ENCODE measurements at places on chromosomes 16 and 17. TPM values are rescaled to one million over a fixed set of nuclear protein-coding genes. Genes with fewer than 3 reads are reported as not detected.
A peak's percentile ranks its signal among the peaks of the same experiment; 100 is the strongest.

DNA sequence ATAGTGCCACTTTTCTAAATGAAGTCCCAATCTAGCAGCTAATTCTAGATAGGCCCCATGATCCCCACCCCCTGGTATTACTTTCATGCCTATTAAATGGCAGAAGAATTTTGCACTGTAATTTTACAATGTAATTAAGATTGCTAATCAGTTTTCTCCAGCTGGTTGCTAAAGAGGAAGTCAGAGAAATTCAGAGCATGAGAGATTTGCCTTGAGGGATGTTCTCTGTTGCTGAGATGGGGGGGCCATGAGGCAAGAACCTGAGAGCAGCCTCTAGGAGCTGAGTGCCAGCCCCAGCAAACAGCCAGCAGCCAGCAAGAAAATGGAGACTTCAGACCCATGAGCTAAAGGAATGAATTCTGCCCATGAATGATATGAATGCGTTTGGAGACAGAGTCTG, 38.9 kb downstream of the SHCBP1 start:
- no peak for DNase-seq

- no peak for DNase-seq
Measured at GRCh38 chr17:34356194-34356593, at the start of gene CCL13. Gene CCL13, plus strand, starts transcription at chr17:34356480. Its CDS starts 47 bp downstream, at chr17:34356527.

ST6GALNAC1 gene
- total RNA-seq: 94.2 TPM

- no peak for DNase-seq
Measured at GRCh38 chr16:83793179-83793578, 14.6 kb upstream of the HSBP1 start.

TMEM106A gene
- total RNA-seq: 82.3 TPM

DNA sequence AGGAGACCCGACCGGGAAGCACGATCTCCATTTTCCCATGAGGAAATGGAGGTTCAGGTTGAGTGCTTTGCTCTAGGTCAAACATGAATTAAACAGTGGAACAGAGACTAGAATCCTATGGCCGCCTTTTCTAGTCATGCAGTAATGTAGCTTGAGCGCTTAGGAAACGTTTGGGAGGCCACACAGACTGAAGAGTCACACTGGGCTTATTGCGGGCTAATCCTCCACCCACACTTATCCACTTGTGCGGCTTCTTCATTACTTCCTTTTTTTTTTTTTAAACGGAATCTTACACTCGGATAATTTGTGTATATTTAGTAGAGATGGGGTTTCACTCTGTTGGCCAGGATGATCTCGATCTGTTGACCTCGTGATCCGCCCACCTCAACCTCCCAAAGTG, 26.0 kb downstream of the CACNG3 start:
- DNase-seq: no peak

DNA sequence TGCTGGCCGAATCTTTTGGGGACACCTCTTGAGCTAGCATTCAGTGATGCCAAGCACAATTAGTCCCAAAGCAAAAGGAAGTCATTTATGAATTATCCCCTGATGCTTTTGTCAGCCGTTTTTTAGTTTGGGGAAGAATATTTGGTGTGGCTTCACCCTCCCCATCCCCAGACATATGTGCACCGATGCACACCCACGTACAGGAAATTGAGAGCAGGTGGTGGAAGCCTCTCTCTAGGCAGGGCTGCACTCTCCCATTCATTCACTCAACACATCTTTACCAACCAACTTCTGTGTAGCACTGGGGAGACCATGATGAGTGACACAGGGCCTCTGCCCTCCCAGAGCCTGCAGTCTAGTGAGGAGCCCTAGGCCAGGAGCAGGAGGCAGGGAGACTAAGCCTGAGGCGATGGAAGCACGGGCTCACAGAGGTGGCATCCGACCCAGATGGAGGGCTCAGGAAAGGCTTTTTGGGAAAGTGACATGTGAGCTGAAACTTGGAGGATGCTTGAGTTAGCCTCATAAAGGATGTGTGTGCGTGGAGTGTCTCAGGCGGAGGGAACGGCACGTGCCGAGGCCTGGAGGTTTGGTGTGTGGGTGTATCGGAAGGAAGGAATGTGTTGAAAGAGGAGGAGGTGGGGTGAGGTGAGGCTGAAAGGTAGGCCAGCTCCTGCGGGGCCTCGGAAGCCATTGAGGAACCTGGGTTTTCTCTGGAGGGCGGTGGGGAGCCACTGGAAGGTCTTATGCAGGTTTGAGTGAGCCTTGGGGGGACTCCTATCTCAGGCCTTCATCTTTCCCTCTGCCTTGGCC, 43.8 kb downstream of the PSME3IP1 start:
- DNase-seq: peak; percentile 15

DNA sequence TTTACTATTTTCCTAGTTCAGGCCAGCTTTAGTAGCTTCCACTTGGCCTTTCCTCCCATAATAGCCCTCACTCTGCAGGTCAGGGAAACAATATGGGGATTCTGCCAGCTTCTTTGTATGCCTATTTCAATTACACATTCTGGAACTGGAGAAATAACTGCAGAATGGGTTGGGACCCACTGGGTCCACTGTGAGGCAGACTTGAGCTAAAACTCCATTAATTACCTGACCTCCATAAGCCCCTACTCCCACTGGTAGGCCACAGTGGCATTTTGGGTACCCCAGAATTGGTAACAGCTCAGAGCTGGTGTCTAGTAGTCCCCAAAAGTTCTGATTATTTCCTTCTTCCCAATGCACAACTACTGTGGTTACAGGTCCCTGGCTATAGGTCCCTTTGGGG, 16.7 kb upstream of the TENT4B start:
- no peak for DNase-seq

DNA sequence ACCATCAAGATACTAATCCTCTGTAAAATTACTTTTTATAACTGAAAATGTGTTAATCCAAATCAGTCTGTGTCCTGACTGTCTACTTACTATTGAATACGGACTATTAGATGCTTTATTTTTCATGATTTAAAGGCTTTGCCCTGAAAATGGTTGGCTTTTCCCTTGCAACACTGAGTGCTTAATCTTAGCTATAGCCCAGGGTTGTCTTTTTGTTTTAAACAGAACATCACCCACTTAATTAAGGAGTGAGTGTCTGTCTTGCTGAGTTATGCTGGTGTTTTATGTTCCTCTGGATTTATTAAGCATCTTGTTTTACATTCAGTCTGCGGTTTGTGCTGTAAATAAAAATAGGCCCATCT, 11.0 kb downstream of the FTO start:
- DNase-seq: no peak

- DNase-seq: no peak
Measured at GRCh38 chr16:89712274-89712781, 8.4 kb downstream of the VPS9D1 start.

- DNase-seq: no peak
Measured at GRCh38 chr16:8572919-8573724, 17.2 kb downstream of the TMEM114 start.

DNA sequence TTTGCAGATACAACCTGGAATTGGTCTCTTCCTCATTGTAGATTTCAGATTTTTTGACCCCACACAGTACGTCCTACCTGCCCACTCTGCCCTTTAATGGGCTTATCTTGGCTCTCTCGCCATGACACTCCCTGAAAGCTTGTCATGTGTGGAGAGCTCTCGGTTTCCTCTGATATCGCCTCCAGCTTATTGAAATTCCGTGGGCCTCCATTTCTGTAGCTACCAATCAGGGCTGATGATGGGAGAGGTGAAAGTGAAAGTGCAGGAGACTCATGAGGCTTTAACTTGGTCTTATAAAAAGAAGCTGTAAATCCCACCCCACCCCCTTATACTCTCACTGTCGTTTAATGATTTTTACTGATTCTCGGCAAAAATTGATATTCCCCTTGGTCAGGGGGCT, 17.7 kb downstream of the HOXB1 start:
- DNase-seq: peak; percentile 47

- no peak for DNase-seq
Measured at GRCh38 chr17:17228521-17229279, 8.3 kb downstream of the FLCN start.

NEUROD2 gene
- not detected for total RNA-seq

SLFN14 gene
- total RNA-seq: not detected

- peak; percentile 57 for DNase-seq
Measured at GRCh38 chr17:78890498-78890897, 12.5 kb downstream of the CEP295NL start.

HBA2 gene
- total RNA-seq: 45.5 TPM

PLEKHM1 gene
- 52.3 TPM for total RNA-seq

DNA sequence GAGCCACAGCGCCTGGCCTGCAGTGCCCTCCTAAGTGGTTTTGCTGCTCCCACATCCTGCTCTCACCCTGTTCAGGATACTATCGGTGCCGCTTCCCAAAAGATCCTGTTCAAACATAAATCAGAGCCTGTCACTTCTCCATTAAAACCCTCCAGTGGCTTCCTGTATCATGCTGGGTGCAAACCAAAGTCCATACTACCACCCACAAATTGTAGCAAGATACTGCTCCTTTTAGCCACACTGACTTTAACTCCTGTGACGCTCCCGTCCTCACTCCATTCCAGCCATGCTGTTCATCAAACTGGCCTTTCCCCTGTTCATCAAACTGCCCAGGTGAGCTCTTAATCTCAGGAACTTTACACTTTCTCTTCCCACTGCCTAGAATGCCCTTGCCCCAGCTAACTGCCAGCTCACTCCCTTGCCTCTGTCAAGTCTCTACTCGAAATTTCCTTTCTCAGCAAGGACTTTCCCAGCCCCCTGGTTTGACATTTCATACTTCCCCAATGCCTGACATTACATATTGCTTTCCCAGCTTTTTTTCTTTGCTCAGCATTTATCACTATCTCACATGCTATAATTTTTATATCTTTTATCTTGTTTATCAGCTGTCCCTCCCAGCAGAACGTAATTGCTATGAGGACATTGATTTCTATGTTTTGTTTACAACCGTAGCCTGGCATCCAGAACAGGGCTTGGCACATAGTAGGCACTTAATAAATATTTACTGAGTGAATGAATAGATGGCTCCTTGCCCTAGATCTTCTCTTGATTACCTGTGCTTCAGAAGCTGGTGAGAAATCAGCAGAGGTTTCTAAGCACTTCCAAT, 44.3 kb upstream of the SMURF2 start:
- no peak for DNase-seq

DNA sequence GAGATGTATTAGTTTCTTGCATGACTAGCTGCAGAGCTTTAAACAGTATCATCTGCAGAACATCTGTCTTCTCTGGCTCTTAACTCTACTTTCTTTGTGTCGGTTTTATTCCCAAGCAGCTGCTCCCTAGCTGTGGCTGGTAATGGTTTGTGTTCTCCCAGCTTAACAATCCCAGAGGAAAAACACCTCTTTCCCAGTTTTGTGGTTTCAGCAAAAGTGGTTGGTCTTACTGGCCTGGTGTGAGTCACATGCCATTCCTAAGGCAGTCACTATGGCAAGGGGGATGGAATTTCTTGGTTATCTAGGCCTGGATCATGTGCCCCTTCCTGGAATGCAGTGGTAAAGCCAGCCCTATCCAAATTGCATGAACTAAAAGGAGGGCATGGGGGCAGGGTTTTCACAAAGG, 27.5 kb downstream of the OMG start:
- peak; percentile 23 for DNase-seq

DNA sequence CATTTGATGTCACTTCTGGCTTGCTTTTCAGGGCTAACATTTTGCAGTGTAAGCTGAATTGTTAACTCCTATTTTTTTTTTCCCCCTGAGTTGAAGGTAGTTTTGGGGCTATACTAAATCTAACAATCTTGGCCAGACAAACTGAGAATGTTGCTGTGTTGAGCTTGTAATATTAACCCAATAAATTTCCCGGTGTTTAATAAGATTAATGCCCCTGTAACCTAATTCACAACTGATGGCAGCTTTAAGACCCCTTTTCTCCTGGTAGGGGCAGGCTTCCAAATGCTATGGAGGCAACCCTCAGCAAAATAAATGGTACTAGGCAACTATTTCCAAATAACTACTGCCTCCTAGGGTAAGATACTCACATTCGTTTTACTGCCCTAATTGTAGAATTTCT, 549.6 kb upstream of the KIF2B start:
- no peak for DNase-seq

CACNG4 gene
- not detected for total RNA-seq

GRCh38 chr16:265002-265529, 10.7 kb downstream of the RGS11 start:
- DNase-seq: peak; percentile 1

GRCh38 chr17:83062011-83062817, 17.2 kb upstream of the METRNL start:
- DNase-seq: no peak

DNA sequence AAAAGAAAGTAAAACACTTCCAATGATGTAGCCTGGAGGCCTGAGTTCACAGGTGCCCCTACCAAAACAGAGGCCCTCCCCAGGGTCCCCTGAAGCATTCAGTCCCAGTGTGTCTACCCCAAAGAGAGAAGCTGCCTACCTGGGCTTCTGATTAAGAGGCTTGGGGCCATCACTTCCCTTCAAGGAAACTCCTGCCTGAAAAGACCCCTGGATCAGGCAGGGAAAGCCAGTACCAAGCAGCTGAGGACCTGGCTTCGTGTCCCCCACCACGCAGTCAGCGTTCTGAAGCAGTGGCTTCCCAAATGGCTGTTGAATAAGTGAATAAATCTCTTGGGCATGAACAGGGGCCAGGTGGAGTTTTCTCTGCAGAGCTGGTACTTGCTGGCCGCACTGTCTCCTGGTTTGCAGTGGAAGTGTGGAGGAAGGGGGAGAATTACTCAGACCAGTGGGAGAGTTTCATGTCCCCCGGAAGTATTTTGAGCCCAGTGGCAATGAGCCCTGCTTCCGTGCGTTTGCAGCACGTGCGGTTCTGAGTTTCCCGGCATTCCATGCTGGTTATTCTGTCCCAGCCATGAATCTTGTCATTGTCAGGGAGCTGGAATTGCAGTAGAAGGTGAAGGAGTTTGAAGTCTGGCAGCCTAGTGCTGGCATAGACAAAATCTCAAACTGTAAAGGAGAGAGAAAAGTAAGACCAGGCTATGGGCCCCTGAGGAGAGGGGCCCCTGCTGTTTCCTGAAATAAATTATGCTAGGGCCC, 27.0 kb downstream of the RMI2 start:
- DNase-seq: no peak

- peak; percentile 73 for DNase-seq
Measured at GRCh38 chr17:27577884-27578717, 52.9 kb upstream of the LGALS9 start.

ZFP3 gene
- 2.9 TPM for total RNA-seq

ABI3 gene
- 1.3 TPM for total RNA-seq

RAMP2 gene
- total RNA-seq: 15.2 TPM

DNA sequence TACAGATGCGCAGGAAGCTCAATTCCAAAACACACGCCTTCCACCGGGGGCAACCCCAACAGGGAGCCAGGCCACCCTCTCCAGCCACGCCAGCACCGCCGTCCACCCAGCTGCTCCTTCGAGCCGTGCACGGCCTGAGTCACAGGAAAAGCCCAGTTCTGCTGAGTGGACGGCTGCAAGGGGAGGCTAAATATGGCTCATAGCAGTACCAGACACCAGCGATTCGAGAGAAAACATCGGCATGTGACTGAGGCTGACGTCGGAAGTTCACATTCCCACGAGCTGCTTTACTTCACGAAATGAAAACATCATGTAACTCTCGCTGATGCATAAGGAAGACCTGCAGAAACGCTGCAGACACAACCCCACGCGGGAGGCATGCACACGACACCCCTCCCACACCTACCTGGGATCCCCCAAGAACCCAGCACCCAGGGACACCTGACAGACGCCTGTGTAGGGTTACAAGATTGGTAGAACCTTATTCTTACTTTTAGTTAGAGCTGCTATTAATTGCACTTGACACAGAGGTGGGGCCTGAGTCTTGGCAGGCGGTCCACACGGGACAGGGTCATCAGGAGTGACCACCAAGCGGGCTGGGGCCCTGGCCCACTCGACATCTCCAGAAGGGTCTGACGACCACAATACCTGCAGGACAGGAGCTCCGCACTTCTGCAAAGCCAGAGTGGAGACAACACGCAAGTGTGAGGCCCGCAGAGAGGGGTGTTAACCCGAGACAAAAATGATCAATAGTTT, 116.8 kb downstream of the ANKRD11 start:
- no peak for DNase-seq

NAGS gene
- total RNA-seq: not detected

GRCh38 chr17:21482189-21482865, 106.2 kb downstream of the KCNJ12 start:
- no peak for DNase-seq
